ENCODE measurements at places on chromosomes 3 and 15.
A peak's percentile ranks its signal among the peaks of the same experiment; 100 is the strongest.

- no peak for DNase-seq
Observed at GRCh38 chr3:66409771-66410754, 90.8 kb downstream of the LRIG1 start.

GRCh38 chr3:55194376-55194775, 266.5 kb upstream of the LRTM1 start:
- no peak for DNase-seq

GRCh38 chr15:68431037-68431791, 749 bp downstream of the ITGA11 start:
- DNase-seq, result no peak

DNA sequence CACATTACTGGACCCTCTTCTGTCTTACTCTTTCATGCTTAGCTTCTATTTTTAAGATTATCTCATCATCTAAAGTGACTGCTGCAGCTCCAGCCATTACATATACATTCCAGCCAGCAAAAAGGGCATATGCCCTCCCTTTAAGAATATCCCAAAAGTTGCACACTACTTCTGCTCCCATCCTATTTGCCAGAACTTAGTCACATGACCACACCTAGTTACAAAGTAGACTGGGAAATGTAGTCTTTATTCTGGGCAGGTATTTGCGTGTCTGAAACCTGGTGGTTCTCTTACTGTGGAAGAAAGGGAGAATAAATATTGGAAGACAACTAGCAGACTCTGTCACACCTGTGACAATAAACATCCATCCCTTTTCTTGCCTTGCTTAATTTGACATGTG, 341.6 kb upstream of the NR2E3 start:
- no peak for DNase-seq

GRCh38 chr15:38010395-38010794, 76.0 kb downstream of the TMCO5A start:
- peak; percentile 20 for DNase-seq

DNA sequence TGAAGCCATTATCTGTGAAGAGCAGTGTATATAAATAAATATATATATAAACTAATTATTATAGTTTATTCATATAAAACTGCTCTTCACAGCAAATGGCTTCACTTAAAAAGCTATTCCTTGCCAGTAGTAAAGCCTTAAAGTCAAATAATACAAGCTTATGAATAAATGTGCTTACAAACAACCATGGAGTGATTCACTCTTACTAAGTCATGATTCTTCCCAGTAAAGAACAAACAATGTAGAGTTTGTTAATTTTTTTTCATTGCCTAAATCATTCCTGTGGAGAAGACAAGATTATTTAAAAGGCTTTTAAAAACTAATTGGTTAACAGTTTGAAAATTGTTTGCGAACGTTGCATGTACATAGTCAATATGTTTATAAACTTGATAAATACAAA, 140.7 kb downstream of the PLCH1 start:
- no peak for DNase-seq

GRCh38 chr3:52834871-52835501, at the start of gene MUSTN1:
TSS of gene MUSTN1 (minus strand) at chr3:52835019. CDS start at chr3:52834948, 71 bp downstream.
- DNase-seq, result no peak

DNA sequence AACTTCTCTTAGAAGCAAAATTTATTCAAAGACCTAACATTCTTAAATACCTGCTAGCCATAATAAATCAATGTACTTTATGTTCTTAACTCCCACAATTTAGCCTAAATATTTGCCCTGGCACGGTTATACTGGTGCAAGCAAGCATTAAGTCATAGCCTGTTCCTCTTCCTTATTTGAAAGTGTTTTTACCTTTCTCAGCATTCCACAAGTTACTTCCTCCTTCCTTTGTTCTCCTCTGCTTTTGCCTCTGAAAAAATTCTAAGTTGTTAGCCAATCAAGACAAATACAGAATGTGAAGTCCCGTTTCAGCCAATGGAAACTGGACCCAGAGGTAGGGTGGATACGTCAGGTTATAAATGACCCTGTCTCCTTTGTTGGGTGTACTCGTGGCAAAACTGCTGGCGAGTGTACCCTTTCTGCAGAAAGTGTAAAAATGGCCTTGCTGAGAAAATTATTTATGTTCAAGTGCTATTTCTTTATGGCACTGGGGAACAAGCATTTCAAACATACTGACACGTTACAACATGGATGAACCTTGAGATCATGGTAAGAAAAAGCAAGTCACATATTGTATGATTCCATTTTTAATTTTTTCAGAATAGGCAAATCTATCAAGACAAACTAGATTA, 3.1 kb upstream of the TATDN2 start:
- DNase-seq, result no peak

GRCh38 chr3:123705488-123706285, 120.8 kb upstream of the HACD2 start:
- no peak for DNase-seq

DNA sequence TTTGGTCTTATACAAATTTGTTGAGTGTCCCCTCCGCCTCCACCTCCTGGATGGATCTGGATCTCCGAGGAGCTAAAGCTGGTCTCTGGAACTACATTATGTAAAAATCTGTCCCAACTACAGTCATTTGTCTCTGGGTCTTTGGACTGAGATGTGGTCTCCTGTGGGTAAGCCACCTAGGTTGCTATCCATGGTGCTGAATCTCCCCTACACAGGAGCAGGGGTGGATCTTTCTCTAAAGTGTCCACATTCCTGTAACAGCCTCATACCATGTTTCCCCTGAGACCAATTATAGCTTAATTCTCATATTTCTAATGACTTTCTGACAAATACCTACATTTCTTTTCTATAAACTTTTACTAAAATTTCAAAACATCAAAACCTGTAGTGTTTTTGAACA, 625.8 kb downstream of the TAFA4 start:
- DNase-seq, result no peak
